ENCODE measurements at places on chromosomes 3 and 15. TPM values are rescaled to one million over a fixed set of nuclear protein-coding genes. Genes with fewer than 3 reads are reported as not detected.

- no peak for DNase-seq
Measured at GRCh38 chr3:189699885-189700284, 68.7 kb downstream of the TP63 start.

FANCD2OS gene
- not detected for total RNA-seq

MUC20 gene
- not detected for total RNA-seq

NLGN1 gene
- 16.6 TPM for total RNA-seq

DNA sequence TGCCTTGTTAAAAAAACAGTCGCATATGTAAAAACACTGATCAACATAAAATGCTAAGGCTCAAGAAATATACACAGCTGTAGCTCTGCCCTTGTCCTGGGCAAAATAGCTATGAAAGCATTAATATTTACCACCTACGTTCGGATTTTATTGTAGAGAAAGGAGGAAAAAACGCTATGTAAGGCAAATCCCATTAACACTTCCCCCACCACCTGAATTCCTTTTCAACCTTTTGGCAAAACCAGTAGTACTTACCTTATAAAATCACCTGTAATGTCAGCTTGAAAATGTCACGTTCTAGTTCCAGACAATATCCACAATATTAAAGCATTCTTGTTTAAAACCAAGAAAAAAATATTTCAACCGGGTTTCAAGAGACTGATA is 3.6 kb downstream of the TRA2B start:
- no peak for DNase-seq

CDHR4 gene
- not detected for total RNA-seq

- DNase-seq: no peak
Measured at GRCh38 chr15:31089368-31090047, 12.0 kb downstream of the TRPM1 start.

FETUB gene
- total RNA-seq: not detected
